ENCODE measurements at places on chromosomes 11 and 22.

DNA sequence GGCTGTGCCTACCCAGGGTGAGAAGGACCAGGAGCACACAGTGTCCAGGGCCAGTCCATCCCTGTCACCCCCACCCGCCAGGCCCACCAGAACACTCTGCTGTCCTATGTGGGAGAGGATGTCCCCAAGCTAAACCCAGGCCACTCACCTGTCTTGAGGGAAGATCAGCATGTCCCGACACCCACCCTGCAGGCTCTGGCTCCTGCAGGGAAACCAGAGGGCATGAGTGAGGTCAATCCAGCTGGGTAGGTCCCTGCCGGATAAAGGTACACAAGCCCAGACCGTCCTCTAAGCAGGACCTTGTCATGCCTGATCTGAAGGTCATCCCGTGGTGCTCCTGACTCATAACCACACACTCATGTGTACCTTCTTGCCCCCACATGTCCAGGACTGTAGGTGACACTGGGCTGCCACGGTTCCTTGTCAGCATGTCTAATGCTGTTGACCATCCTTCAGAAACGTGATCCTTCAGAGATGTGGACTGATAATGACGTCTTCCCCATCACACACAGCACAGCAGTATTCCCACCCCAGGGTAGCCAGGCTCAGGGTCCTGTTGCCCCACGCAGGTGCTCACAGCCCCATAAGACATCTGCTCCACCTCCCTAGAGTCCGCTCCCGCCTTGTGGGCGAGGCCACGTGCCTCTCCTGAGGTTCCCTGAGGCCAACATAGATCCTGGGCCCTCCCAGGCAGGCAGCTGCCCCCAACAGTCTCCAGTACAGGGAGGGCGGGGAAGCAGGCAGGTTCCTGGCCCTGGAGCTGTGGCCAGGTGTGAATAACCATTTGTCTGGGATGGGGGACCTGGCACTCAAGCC lies 6.1 kb downstream of the ARVCF start:
- DNase-seq, result no peak

DNA sequence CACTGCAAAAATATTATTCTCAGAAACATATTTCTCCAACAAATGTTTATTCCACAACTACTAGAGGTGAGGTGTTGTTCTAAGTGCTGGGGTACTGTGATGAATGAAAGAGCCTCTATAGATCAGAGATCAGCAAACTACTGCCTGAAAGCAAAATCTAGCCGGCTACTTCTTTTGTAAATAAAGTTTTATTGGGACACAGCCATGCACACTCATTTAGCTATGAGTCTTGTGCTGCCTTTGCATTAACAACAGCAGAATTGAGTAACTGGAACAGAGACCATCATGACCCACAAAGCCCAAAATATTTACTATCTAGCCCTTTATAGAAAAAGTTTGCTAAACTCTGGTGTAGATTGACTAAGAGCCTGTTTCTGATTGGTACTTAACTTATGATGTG lies 37.1 kb upstream of the CRYBB3 start:
- DNase-seq, result no peak

DNA sequence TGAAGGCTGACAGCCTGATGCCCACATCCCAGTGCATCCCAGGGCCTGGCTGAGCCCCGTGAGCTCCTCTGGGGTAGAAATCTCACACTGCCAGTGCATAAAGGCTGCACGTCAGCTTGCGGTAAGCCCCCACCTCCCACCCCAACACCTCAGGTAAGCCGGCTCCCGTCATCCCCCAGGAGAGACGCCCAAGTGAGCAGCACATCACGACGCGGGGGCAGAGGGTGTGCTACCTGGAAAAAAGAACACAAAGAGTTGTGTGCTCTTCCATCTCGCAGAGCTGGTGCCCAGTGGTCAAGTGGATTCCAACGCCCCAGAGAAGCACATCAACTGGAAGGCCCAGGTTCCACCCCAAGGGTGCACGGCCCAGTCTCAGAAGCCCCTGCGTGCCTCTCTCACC lies 50.0 kb downstream of the IGSF9B start:
- no peak for DNase-seq

DNA sequence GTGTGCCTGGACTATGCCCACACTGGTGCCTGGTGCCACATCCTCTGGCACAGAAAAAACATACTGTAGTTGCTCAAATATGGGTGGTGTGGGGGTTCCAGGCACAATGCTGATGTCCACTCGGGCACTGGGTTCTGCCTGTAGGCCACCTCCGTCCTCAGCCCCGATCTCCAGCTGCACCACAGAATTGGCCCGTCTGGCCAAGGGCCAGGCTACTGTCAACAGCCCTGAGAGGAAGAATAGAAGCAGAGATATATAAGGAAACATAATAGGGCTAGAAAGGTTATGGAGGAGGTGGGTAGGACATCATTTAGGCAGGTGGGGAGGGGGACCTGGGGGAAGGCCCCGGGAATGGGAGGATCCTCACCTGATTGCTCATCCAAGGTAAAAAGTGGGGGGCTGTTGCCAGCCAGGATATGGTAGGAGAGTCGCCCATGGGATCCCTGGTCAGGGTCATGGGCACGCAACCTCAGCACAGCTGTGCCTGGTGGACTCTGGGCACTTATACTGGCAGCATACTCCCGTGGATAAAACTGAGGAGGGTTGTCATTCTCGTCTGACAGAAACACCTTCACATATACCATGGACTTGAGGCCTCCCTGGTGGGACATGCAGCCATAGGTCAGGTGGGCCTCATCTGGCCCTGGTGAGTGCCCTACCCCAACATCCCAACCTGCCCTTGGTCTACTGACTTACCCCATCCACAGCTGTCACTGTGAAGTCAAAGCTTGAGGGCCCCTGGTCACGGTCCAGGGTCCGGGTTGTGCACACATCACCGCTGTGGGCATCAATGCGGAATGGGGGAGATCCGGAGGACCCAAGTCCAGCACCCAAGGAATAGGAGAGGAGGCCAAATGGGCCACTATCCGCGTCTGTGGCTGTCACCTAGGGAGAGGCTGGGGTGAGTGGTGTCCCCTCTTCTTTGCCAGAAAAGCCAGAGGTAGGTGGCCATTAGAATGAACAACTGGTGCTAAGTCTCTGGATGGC lies 14.5 kb upstream of the TPP1 start:
- no peak for DNase-seq

- DNase-seq, result no peak
Measured at GRCh38 chr22:44286646-44287045, 26.1 kb downstream of the SHISAL1 start.

- peak; percentile 54 for DNase-seq
Measured at GRCh38 chr22:49826603-49827270, 936 bp downstream of the BRD1 start.

DNA sequence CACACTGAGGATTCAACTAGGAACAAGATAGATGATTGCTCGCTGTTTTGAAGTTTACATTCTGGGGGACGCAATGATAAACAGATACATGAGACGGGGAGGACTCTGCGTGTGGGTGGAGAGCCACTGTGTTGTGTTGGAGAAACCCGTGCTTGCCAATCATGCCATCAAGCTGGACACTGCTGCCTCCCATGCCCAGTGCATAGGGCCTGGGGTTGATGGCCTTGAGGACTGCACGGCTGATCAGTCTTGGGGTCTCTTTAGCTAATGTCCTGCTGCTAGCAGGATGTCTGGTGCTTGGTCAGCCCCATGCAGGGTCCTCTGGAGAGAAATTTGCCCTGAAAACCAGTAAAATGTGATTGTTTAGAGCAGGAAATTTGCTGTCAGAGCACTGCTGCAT lies 221.2 kb upstream of the B3GAT1 start:
- no peak for DNase-seq

- no peak for DNase-seq
Measured at GRCh38 chr11:22666325-22666687, at the start of gene GAS2. GAS2 (plus strand) TSS chr11:22666611; CDS start chr11:22674870, 8,259 bp downstream.
